Stimulated activated CD4-positive, alpha-beta T cell treated with anti-CD3 and anti-CD28 coated beads, Interleukin-1b, Interleukin-23, amount 100 ng/mL, for 1 hour (primary cell): ENCODE measurements at places on chromosomes 3 and 15.

- DNase-seq = no peak
Measured at GRCh38 chr3:15505479-15506165, 15.9 kb downstream of the COLQ start.

DNA sequence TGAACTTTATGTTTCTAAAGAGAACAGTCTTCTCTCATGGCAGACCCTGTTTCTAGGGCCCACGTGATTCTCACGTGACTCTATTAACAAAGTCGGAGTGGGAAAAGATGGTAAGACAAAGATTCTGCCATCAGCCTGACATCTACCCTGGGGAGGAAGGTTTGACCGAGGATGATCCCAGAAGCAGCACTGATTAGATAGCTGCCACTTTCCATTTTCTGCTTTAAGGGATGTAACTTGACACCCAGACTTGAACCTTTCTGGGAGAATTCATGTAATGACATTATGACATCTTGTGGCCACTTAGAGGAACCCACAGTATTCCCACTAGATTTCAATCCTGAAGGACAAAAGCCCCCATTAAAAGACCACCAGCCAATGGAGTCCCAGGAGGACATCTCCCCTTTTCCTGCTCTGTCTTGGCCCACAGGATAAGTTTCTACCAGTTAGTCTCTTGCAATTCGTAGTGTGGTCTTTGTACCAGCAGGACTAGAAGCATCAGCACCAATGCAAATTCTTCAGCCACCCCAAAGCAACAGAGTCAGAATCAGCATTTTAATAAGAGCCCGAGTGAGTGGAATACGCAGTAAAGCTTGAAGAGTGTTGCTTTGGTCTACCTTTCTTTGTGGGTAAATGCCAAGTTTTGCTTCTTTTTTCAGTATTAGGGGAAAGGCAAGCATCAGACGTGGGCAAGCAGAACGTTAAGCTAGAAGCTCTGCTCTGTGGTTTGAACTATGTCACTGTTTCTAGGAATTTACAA is 480.5 kb upstream of the PROK2 start:
- no peak for DNase-seq

DNA sequence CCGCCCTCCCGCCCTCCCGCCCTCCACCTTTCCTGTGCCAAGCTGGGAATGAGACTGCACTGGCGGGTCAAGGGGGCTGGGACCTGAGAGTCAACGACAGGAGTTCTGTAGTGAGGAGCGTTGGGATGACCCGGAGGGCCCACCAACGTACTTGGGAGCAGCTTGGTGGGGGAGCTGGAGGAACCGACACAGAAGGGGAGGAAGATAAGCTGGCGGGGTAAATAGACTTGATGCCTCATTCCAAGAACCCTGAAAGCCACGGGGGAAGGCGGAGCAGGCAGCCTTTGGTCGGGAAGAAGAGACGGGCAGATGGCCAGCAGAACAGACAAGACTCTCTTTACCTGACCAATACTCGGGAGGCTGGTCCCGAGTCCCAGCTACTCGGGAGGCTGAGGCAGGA is 277 bp downstream of the FMN1 start:
- DNase-seq = no peak

GRCh38 chr3:182234881-182235280 is 523.2 kb downstream of the SOX2 start:
- DNase-seq = no peak

- no peak for DNase-seq
Measured at GRCh38 chr15:99296386-99296785, 45.1 kb downstream of the LRRC28 start.

DNA sequence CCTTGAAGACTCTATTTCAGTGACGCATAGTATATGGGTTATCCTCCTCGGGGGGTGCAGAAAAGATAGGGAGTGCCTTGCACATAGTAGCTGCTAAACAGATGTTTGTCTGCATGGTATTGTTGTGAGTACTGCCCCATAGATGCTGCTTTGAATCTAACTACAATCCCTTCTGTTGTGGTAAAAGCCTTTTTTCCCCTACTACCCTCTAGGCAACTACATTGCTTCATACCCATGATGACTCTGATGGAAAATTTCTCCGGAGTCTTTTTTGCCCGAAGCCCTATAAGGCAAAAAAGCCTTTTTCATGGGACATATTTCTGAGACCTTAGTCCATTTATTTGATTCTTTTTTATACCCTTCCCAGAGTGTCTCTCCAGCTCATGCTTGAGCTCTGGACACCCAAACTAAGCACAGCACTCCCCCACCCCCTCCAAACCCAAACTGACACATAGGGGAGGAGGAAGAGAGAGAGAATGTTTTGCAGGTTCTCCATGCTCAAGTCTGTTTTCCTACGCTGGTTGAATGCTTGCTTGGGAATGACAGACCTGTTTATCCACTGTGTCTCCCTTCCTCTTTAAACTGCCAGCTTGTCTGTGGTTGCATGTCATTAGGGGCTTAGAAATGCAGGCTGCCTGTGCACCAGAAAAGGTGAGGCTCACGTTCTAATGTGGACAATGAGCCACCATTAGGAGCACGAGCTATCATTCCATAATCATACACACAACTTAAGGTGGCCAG is 52.9 kb downstream of the LRTM1 start:
- no peak for DNase-seq

GRCh38 chr3:169171739-169172138 is 491.8 kb downstream of the MECOM start:
- DNase-seq = no peak

- no peak for DNase-seq
Measured at GRCh38 chr3:188006726-188007393, 147.1 kb upstream of the LPP start.

DNA sequence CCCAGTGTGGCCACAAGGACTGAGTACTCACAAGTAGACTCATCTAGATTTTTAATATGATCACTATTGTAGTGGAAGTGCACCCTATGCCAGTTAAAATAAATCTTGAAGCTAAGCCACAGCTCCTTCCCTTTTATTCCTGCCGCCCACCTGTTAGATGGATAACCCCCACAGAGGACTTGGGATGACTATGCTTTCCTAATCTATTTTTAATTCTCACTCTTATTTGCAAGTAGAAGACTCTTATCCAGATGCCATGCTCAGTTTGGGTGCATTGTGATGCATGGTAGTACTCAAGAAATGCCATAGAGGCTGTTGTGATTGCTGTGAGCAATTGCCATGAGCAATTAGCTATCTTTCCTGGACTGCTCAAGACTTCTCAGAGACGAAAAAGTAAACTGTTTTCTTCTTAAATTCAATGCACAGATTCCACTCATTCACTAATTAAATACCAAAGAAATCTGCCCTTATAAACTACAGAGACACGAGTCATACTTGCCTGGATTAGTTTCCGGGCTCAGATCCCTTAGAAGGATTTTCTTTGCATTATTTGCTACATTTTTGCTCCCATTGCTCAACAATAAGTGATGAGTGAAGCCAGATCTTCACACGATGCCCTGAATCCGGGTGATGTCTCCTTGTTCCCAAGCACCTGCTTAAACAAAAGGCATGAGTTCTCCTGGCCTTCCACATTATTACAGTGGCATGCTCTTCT is 472.1 kb downstream of the SOX2 start:
- DNase-seq = no peak

- no peak for DNase-seq
Measured at GRCh38 chr15:85430406-85431204, 50.2 kb downstream of the AKAP13 start.

- no peak for DNase-seq
Measured at GRCh38 chr3:40465456-40465855, 8.3 kb downstream of the RPL14 start.

DNA sequence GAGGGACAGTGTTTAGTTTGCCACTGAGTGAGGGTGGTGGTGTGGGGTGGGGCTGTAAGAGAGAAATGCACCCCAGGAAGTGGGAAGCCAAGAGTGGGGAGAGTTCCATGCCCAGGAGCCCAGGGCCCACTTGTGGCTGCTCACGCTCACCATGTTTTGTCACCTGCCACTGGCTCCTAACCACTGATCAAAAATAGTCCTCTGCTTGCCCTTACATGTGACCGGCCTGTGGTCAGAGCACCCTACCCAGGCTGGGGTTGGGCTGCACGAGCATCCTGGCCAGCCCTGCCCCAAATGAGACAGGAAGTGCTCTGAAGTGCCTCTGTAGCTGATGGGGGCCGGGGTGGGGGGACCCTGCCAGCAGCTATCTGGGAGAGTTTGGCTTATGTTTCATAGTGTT is 216.3 kb downstream of the RPLP1 start:
- no peak for DNase-seq

DNA sequence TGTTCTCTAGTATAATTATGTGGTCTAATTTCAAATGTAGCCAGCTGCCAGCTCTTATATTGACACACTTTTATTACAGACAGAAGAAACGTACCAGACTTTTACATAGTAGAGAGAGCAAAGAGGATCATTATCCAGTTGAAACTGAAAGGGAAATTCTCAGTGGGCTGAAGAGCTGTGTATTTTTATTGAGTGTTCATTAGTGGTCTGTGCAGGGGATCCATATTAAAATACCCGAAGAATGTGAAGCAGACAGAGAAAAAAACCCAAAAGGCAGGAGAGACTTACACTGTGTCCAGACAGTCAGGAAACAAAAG is 41.3 kb downstream of the MYRIP start:
- DNase-seq = no peak
